AG09319 (cell line): ENCODE measurements at places on chromosomes 6 and 20.

DNA sequence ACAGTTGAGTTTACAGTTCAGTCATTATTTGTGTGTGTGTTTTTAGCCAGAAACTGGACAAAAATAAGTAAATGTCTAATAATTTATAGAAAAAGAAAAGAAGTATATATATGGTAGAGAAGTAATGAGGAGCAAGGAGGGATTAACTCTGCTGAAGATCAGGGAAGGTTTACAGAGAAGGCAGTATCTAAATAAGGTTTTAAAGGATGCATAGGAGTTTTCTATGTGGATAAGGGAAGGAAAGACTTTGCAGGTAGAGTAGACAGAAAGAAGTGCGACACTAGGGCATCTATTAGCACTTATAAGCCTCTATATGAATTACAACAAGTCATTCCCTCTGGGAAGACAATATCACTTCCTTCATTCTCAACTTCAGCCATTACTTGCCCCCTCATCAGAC, 34.3 kb downstream of the ISM1 start:
- DNase-seq: no peak

DNA sequence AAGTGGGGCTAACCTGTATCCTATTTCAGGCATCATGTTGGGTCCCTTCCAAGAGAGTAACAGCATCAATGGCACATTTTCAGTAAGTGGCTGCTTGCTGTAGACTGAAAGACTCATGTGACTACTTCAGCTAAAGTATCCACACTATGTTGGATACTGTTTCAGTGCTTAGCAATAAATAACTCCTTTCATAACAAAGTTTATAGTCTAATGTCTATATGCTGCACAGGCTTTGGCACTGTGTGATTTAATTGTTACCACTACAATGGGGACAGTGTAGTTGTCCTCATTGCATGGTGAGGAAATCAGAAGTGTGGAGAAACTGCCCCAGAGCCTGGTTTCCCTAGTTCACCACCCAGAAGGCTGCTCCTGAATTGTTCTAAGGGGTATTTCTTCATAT, 318.0 kb upstream of the PTCHD4 start:
- no peak for DNase-seq

DNA sequence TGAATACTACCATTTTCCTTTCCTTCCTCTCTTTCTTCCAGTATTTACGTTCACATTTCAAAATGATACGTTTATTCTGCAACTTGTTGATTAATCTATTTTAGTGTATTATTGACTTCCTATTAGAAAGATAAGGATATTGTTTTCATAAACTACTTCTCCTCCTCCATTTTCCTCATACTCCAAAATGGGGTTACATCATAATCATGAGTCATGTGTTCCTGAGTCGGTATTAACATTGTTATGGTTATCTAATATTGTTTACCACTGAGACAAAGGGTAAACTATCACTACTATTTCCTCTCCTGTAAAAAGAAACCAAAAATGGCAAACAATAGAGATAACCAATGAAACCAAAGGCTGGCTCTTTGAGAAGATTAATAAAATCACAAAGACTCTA, 126.5 kb upstream of the CDYL start:
- no peak for DNase-seq

DNA sequence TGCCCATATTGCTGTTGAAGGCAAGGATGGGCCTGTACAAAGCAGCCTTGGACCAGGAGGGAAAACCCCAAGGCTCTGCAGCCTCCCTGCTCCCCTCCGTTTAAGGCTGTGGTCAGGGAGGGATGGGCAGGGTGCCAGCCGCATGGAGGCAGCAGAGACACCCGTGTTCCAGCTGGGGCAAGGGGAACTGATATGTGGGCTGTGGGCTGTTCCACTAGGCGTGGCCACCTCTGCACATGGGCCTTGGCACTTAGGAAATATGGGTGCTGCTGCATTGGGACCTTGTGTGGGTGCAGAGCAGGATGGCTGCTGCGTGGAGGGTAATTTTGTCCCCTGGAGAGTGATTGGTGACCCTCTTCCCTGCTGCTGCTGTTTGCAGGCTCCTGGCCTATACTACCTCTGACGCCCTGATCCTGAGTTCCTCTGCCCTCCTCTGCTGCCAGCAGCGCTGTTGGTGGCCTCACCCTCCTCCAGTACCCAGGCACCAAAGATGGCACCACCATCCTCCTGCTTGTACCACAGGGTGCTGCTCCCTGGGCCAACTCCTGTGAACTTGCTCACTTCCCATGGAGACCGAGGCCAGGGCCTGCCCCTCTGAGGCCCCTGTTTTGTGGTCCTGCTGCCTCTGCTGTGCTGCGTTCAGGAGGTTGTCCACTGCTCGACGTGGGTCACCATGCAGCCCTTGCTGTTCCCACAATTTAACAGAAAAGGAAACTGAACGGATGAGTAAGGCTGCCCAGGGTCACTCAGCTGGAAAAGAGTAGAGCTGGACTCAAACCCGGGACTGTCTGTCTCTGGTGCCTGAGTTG, 35.3 kb downstream of the PANK2 start:
- no peak for DNase-seq

DNA sequence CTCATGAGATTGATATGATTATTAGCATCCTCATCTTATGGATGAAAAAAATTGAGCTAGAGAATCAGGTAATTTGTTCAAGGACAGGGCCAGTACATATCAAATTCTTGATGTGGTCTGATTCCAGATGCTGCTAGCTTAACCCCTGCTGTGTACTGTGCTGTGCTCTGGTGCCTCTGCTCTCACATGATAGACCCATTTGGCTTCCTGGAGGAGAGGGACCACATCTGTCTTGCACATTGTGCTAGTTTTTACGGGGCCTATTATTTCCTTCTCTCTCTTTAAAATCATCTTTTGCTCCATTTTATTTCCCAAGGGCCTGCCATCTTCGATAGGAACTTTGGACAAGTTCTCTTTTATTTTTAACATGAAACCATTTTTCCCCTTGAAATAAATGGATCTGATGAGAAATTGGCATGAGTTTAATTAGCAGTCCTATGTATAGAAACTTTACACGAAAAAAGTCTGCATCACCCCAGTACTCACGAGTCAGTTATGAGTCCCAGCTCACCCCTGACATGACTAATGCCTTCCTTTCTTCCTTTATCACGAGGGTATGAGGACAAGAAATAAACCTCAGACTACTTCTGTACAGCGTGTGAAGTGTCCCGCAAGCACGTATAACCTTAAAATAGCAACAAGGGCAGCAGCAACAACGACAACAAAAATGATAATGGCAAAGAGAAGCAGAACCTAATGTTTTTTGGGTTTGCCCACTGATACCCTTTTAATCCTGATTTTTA, 26.5 kb downstream of the CD109 start:
- peak; percentile 38 for DNase-seq

DNA sequence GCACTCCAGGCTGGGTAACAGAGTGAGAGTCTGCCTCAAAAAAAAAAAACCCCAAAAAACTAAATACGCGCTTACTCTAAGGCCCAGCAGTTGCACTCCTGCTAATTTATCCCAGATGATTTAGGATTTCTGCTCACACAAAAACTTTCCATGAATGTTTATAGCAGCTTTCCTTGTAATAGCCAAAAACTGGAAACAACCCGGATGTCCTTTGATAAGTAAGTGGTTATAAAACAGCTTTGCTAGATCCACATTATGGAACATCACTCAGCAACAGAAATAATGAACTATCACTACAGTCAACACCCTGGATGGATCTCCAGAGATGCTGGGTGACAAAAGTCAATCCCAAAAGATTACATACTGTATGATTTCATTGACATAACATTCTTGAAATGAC, 220.4 kb upstream of the JARID2 start:
- peak; percentile 20 for DNase-seq

- DNase-seq: no peak
These were observed 124.3 kb upstream of the TSHZ2 start for GRCh38 chr20:52847731-52848359.

DNA sequence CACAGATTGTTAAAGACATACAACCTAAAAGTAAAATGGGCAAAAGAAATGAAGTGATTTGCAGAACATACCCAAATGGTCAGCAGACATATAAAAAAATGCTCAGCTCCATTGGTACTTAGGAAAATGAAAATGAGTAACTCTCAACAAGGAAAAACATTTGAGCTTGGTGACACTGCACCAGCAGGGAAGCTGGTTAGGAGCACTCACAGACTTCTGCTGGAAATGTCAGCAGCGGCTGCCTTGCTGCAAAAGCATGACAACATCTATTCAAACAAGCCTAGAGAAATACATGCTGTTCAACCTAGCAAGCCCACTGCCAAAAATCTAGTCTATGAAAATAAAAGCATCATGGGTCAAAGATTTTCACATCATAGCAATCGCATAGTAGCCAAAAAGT, 99.0 kb upstream of the FOXQ1 start:
- no peak for DNase-seq

GRCh38 chr6:7697820-7698623, 27.9 kb upstream of the BMP6 start:
- peak; percentile 79 for DNase-seq

DNA sequence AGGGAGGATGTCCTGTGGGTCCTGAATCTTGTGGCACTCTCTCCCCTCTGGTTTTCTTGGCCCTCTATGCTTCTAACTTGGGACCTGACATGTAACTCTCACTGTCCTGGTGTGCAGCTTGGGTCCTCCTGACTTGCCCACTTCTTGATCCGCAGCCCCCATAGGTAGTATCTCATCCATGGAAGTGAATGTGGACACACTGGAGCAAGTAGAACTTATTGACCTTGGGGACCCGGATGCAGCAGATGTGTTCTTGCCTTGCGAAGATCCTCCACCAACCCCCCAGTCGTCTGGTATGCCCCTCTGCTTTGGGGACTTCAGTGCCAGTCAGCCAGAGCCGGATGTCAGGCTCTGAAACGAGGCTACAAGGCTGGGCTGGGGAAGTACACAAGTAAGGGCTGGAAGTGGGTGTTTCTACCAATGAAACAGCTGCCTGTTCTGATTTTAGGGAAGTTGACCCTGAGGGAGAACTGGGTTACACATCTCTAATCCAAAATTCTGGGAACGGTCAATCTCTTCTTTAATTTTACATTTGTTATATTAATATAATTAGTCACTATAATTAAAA, 641 bp downstream of the DBNDD2 start:
- DNase-seq: no peak

GRCh38 chr20:8057871-8058270, 38.3 kb upstream of the TMX4 start:
- no peak for DNase-seq

GRCh38 chr6:156379392-156380289, 397.5 kb upstream of the ARID1B start:
- DNase-seq: no peak

- DNase-seq: no peak
These were observed 90.7 kb downstream of the CDH26 start for GRCh38 chr20:60048634-60049521.

GRCh38 chr20:17084909-17085308, 141.9 kb upstream of the PCSK2 start:
- DNase-seq: no peak

DNA sequence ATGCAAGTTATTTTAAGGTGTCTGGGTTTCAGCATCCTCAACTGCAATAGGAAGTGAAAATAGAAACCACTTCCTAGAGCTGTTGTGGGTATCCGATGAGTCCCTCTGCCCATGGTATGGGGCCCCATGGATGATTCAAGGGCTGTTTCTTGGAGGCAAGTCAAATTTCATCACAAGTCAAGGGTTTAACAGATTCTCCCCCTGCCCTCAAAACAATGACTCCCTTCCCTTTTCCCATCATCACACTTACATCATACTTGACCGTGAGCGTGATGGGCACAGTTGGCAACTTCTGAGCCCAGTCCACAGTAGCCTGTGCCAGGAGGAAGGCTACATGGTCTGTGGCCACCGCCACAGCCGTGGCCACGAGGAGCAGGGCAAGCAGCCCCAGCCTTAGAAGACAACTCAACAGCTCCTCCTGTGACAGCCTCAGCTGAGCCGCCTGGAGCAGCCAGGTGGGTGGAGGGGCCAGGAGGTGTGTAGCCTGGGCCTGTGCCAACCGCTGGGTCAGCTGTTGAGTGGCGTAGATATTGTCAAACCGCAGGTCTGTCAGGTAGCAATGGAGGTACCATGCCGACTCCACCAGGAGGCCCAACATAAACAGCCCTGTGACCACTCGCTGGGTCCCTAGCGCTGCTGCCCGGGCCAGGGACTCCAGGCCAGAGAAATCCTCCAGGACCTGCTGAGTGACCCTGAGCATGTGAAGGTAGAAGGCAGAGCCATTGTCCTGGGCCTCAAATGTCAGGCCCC, 5.2 kb downstream of the OCSTAMP start:
- DNase-seq: no peak

GRCh38 chr20:56245761-56246160, 2.8 kb upstream of the MC3R start:
- DNase-seq: no peak
